ENCODE measurements at places on chromosomes 1 and 21. TPM values are rescaled to one million over a fixed set of nuclear protein-coding genes. Genes with fewer than 3 reads are reported as not detected.

PLA2G2A gene
- total RNA-seq = not detected

DNM3 gene
- total RNA-seq = 3.6 TPM

NUDT4B gene
- not detected for total RNA-seq

TMPRSS15 gene
- total RNA-seq = not detected

MXRA8 gene
- 0.82 TPM for total RNA-seq

CELA2B gene
- not detected for total RNA-seq

CXADR gene
- total RNA-seq = 12.2 TPM

SYNC gene
- 6.5 TPM for total RNA-seq

ATP1A2 gene
- total RNA-seq = not detected

NBPF4 gene
- not detected for total RNA-seq

MCOLN2 gene
- total RNA-seq = not detected

ZNHIT6 gene
- 21.4 TPM for total RNA-seq

COL6A2 gene
- 6.1 TPM for total RNA-seq

S100A7 gene
- total RNA-seq = not detected

IL6R gene
- total RNA-seq = 3.3 TPM

TEDDM1 gene
- total RNA-seq = not detected

RUNX3 gene
- not detected for total RNA-seq

FAM72D gene
- 3.3 TPM for total RNA-seq

DRAXIN gene
- 3.2 TPM for total RNA-seq

TSSK3 gene
- 1.1 TPM for total RNA-seq

RGS8 gene
- not detected for total RNA-seq

PCP4 gene
- not detected for total RNA-seq
